ENCODE measurements at places on chromosomes 5 and 9.

DNA sequence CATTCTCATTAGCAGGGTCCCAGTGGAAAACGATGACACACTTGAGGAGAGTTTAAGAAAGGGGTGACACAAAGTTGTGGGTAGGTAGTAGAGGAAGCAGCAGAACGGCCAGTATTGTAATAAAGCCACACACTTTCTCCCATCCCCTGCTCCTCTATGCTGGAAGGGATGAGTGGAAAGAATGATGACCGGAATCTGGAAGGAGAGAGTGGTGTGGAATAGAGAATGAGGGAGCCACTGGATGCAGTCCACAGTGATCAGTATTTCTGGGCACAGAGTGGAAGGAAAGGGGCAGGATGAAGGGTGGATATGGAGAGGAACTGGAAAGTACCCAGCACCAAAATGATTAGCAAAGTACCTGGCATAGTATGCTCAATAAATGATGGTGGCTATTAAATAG, 133.8 kb upstream of the DAB2 start:
- no peak for DNase-seq

GRCh38 chr5:33641744-33642505, 201.2 kb downstream of the TARS1 start:
- peak; percentile 30 for DNase-seq

DNA sequence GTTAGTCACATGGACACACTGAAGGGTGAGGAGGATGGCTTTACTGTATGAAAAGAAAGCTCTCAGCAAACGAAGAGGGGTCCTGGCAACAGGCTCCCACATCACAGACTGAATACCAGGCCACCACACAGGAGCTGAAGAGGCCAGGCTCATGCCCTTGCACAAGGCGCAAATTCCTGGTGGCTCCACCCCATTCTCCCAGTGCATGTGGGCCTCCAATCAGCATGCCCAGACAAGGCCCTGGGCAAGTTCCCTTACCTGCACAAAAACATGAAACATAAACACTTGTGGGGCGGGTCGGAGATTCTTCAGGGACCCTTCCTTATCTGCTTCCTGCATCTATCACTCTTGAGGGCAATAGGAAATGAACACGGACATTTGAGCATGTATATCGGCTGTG, 935.8 kb upstream of the EDIL3 start:
- no peak for DNase-seq

DNA sequence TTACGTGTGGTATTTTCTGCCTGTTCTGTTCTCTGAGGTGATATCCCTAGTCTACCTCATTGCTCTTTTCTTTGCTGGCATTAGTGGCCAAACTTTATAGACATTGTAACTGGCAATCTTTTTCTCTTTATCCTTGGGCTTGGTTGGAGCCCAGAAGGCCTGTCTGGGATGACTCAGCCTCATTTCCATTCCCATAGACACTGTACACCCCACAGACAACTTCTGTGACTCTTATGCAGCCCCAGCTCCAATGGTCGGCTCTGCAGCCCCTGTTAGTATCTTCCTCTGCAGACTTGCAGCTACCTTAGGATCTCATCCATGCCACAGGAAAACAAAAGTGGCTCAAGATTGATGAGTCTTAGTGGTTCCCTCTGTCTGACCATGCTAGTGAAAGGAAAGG, 79.8 kb downstream of the CFAP95 start:
- DNase-seq = no peak

- DNase-seq = no peak
Measured at GRCh38 chr5:157106630-157107461, 2.0 kb downstream of the HAVCR2 start.

DNA sequence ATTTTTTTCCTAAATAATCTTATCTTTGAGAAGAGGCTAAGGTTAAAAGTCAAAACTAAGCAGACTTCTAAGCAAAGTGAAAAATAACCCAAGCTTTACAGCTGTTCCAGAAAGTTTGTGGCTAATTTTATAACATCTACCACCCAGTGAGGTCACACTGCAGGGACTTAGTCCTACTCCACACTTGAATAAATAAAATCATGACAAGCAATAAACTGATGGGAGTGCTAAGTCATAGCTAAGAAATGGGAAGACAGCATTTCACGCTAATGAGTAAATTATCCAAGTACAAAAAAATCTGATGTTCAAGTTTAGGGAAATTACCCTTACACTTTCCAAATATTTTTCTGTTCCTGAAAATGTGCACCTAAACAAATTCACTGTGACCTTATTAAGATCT, 47.7 kb downstream of the ZNF608 start:
- DNase-seq = no peak

DNA sequence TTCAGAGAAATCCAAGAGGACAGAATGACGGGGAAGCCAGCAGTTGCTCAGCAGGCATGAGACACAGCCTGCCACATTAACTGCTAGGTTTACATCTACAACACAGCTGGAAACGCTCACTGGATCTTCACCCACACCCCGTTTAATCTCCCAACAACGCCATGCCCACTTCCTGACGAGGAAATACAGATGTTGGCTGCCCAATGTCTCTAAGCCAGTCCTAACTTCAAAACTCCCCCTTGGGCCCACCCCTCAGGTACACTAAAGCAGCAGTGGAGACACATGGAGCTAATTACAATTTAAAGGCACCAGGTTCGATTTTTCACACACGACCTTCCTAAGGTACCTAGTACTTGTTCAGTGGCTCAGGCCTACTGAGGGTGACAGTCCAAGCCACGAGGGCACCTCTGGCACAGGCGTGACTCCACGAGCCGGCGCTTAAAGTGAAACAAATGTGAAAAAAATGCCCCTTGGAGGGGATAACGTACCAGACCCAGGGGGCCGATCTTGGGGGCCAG, 904 bp downstream of the RPL12 start:
- no peak for DNase-seq

DNA sequence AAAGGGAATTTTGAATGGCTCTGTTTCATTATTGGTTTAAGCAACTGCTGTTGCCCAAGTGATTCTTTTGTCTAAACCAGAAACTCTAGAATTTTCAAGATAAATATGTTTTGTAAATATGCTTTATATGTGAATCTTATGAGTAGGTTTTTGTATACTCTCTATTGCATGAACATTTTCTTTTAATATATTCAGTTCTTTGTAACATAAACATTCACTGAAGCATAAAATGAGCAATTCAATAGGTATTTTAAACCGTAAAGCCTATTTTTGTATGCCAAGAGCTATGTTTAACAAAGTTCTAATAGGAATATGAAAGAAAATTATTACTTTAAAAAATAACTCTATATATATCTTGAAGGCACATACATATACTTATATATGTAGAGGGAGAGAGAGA, 293.1 kb downstream of the PSAT1 start:
- DNase-seq = no peak

GRCh38 chr9:14051419-14051818, 262.5 kb downstream of the NFIB start:
- no peak for DNase-seq

DNA sequence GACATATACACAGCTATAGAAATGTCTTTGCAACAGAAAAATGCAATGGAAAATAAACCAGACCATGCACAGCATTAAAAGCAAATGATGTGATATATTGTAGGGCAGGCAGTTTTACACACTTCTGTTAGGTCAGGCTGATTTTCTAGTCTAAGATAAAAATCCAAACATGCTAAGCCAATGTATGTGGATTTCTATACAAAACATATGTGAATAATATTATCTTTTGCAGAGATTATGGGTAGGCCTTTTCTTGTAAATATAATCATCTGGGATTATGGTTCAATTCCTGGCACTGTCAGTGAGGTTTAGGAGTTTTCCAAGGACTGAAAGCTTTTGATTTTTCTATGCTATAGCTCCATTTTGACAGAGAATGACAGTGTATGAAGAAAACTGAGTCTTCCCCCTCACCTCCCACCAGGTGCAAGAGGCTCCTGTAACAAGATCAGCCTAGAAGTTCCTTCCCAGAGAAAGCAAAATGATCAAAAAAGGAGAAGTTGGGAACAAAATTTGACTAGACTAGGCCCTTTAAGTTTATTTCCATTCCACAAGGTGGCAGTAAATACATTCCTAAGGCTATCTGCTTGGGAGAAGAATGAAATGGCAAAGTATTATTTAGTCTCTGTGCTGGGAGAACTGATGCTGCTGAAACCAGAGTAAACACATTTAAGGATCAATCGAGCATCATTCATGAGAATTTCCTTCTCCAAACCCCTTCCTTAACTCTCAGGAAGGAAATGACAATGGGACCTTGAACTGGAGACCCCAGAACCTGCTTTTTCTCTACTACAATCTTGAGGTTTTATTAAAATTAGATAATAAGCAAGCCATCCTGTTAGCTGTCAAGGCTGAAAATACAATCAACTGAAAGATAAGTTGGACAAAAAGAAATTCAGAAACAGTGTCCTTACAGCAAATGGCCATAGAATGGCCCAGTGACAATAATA, 133.0 kb upstream of the TUT7 start:
- peak; percentile 75 for DNase-seq

- DNase-seq = no peak
Measured at GRCh38 chr9:81393985-81394811, 295.1 kb downstream of the TLE1 start.

DNA sequence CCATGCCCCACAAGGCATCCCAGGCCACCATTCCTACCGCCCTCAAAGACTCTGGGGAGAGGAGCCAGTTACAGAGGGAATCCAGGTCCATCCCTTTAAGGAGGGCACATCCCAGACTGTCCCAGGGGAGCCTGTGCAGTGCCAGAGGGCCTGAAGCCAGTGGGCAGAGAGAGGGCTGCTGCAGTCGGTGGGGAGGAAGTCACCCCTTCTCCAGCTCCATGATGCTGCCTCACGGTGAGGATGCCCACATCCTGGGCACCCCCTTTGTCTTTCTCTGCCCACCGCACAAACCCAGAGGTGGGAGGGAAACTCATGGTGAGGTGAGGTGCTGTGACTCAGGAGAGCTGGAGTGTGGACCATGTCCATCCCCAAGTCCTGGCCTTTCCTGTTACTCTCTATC, 26.2 kb upstream of the ANKRD33B start:
- no peak for DNase-seq

- DNase-seq = no peak
Measured at GRCh38 chr5:103093727-103094126, 26.2 kb downstream of the GIN1 start.

GRCh38 chr9:127187231-127187956, 65.0 kb upstream of the ANGPTL2 start:
- peak; percentile 94 for DNase-seq

DNA sequence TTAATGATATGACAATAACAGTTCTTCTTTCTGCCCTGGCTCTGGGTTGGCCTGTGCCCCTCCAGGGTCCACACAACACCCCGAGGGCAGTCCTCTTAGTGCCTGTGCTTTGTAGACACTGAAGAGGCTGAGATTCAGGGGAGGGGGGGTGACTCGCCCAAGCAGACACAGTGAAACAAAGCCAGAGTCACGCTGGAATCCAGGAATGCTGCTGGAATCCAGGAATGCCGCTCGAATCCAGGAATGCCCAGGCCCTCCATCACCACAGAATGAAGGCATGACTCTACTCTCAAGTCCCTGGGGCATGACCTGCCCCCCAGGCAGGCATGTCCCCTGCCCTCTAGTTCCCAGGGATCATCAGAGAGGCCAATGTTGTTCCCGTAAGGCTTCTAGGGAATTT, 73.1 kb downstream of the LRSAM1 start:
- DNase-seq = peak; percentile 81

DNA sequence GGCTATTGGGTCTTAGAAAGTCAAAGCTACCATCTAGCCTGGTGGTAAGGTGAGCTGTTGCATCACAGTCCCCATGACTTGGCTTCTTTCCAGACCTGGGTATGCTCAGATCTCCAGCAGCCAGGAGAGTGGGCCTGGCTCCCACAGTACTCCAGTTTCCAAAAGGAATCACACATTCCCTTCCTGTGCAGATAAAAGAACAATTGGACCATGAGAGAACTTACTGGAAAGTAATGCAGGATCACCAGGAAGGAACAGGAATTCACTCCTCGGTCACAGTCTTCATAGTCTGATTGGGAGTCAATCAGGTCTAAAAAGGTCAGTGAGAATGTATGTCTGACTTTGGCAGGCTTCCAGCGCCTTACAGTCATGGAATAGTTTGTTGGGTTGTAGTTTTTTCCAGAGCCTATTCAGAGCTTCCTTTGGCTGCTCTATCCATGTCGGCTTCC, 47.8 kb upstream of the CD180 start:
- DNase-seq = no peak

DNA sequence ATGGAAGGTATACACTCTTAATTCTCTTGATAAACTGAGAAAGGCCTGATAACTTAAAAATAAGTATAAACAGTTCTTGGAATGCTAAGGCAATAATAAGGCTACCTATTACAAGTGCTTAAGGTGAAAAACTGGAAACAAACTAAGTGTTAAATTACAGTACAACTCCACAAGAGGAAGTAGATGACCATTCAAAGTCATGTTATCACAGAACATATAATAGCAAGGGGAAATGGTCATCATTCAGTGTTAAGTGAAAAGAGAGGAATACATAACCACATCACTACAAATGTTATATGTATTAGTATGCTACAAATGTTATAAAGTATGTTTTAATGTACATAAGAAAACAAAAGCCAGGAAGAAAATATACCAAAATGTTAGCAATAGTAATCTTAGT, 135.9 kb downstream of the CCDC192 start:
- no peak for DNase-seq

GRCh38 chr5:10629682-10630081, 65.8 kb downstream of the ANKRD33B start:
- DNase-seq = no peak

GRCh38 chr9:129746092-129746777, 6.6 kb downstream of the PTGES start:
- DNase-seq = no peak

- no peak for DNase-seq
Measured at GRCh38 chr5:171429543-171429910, 10.1 kb downstream of the FGF18 start.

DNA sequence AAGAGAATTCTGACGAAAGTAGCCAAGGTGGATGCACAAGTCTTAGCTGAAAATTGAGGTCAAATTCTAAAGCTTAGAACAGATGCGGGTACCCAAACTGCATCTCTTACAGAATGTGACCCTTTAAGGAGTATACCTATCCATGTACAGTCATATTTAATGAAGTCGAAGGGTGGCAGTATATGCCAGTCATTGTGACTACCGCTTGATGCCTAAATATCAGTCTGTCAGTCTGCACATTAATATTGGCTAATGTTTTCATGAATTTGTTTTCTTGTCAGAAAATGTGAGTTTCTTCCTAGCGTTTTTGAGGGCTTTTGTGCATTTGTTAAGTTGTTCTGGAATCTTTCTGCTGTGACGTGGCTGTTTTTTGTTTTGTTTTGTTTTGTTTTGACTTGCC, 264.5 kb upstream of the ELAVL2 start:
- no peak for DNase-seq

DNA sequence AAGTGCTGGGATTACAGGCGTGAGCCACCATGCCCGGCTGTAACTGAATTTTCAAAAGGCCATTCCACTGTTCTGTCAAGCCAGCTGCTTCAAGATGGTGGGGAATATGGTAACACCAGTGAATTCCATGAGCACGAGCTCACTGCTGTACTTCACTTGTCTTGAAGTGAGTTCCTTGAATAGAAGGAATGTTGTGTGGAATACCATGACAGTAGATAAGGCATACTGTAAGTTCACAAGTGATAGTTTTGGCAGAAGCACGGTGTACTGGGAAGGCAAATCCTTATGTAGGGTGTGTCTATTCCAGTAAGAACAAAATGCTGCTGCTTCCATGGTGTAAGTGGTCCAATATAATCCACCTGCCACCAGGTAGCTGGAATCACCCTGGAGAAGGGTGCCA, 6.6 kb upstream of the PRXL2C start:
- peak; percentile 14 for DNase-seq

GRCh38 chr5:71645030-71645429, 57.9 kb downstream of the MCCC2 start:
- DNase-seq = no peak

- DNase-seq = no peak
Measured at GRCh38 chr5:68776381-68776780, 317.4 kb upstream of the SLC30A5 start.

- DNase-seq = peak; percentile 21
Measured at GRCh38 chr9:8365466-8366160, 566.0 kb upstream of the DMAC1 start.
